Fibroblast of villous mesenchyme (primary cell): ENCODE measurements at places on chromosomes 3 and 15. TPM values are rescaled to one million over a fixed set of nuclear protein-coding genes. Genes with fewer than 3 reads are reported as not detected.

DNA sequence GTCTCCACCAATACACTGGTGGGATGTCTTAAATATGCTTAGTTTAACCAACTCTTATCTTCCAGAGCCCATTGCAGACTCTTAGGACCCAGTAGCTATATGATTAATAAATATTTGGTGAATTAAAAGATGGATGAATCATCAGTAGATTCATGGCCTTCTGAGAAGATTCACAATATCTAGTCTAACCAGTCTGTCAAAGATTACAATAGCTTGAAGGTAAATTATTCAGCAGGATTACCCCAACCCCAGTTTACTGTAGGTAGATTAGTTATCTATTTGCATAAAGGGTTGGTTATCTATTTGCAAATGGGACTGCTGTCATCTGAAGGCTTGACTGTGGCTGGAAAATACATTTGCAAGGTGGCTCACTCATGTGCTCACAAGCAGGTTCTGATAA is 239.4 kb upstream of the THRB start:
- DNase-seq = no peak

- peak; percentile 99 for DNase-seq
Observed at GRCh38 chr15:73950831-73951561, 24.7 kb downstream of the LOXL1 start.

GRCh38 chr3:72679540-72680198 is 168.6 kb downstream of the SHQ1 start:
- DNase-seq = no peak

Gene SHC4
- total RNA-seq = 2.3 and 3.5 TPM in 2 replicates

Gene CLEC3B
- total RNA-seq = 0.43 and 0.64 TPM in 2 replicates
